ENCODE measurements at places on chromosomes 5 and 9.

- no peak for DNase-seq
Observed at GRCh38 chr5:141867139-141867538, 11.1 kb downstream of the PCDH1 start.

GRCh38 chr5:101338226-101338625, 435.1 kb upstream of the ST8SIA4 start:
- DNase-seq = no peak

DNA sequence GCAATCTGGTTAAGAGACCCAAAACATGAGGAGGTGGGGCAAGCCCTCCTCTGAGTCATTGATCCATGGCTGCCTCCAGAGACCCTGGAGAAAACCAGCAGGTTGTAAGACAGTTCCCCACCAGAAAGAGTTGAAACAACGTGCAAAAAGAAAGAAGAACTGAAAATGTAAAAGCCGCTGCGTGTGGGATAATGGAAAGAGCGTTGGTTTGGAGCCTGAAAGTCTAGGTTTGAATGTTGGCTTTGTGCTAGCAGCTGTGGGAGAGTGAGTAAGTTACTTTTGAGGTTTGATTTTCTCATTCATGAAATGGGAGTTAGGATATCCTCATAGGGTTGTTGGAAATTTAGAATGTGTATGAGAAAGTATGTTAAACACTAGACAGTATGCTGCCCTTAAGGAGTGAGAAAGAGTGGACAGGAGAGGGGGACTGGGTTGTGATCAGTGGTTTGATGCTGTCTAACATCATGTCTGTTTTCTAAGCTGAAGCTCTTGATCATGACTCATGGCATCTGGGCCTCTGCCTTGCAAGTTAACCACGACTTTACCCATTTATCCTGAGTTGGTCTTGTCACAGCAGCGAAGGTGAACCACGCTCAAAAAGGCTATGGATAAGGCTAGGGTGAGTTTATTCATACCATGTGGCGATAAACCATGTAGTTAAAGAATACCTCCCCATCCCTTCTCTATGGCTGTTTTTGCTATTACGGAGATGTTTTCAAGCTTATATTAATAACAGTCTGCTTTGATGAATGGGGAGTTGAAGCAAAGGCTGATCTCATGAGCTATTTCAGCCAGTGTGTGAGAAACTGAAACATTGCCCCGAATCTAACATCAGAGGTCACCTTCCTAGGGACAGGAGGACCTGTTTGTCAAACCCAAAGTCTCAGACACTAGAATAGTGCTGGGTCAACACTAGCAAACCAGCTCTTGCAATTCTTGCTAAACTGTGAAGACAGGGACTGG, 41.3 kb downstream of the ZNF366 start:
- DNase-seq = peak; percentile 77

- no peak for DNase-seq
Observed at GRCh38 chr5:74885170-74885569, 19.0 kb upstream of the FAM169A start.

- DNase-seq = no peak
Observed at GRCh38 chr5:77987331-77987730, 211.2 kb upstream of the TBCA start.

DNA sequence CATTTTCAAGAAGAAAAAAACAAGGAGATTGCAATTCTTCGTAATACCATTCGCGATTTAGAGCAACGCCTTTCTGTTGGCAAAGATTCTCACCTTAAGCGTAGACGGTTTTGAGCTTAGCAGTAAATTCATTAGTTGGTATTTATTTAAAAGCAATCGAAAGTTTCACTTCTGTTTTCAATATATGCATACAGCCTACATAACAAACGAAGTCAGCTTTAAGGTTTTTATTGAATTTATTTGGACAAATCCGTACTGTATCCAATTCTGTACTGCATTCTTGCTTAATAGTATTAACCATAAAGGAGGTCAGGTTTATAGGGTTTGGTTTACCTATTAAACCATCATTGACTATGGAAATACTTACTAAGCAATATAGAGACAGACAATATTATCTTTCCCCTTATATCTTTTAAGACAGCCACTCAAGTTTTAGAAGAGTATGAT, 12.0 kb downstream of the SELENOP start:
- no peak for DNase-seq

All from amniotic epithelial cell (primary cell).